IMR-90 (cell line): ENCODE measurements at places on chromosomes 1 and 21. TPM values are rescaled to one million over a fixed set of nuclear protein-coding genes. Genes with fewer than 3 reads are reported as not detected.

Gene ELF3
- polyA plus RNA-seq = 0.19 and 0.38 TPM in 2 replicates

Gene MARCKSL1
- polyA plus RNA-seq = 199 and 218 TPM in 2 replicates

Gene ALX3
- not detected in 2 replicates for polyA plus RNA-seq

GRCh38 chr1:7902478-7903085 lies 38.1 kb downstream of the TNFRSF9 start:
- peak; percentile 70 for DNase-seq

DNA sequence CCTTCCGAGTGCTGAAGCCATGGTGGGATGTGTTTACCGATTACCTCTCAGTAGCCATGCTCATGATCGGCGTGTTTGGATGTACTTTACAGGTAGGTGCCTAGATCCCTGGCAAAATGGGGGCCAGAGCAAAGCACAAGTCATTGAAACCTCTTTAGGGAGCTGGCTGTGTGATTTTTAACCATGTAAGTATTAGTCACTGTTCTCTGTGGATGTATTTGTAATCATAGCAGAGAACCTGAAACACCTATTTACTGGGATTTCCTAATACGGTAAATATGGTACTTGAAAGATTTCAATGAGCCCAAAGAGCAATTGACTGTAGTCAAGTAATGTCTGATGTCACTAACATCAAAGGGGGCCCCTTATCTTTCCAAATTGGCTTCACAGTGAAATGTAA lies 53.6 kb downstream of the LRRC8C start:
- no peak for DNase-seq
